ENCODE measurements at places on chromosomes 7 and 10. TPM values are rescaled to one million over a fixed set of nuclear protein-coding genes. Genes with fewer than 3 reads are reported as not detected.

ECHDC3 gene
- total RNA-seq: 30.8 TPM

TCF7L2 gene
- 7.7 TPM for total RNA-seq

RNF32 gene
- total RNA-seq: 0.96 TPM

GPR146 gene
- total RNA-seq: 0.17 TPM

SPDYE2B gene
- total RNA-seq: not detected

CTAGE15 gene
- total RNA-seq: 2.7 TPM

IDI2 gene
- not detected for total RNA-seq

CNNM1 gene
- total RNA-seq: 2.0 TPM

ADAM22 gene
- not detected for total RNA-seq

C7orf33 gene
- total RNA-seq: not detected

ERLIN1 gene
- total RNA-seq: 44.3 TPM

IGFBP3 gene
- 1.2 TPM for total RNA-seq

MMD2 gene
- total RNA-seq: not detected

CSTF2T gene
- 17.8 TPM for total RNA-seq

ZNF727 gene
- not detected for total RNA-seq

SPDYE9 gene
- not detected for total RNA-seq

MTERF1 gene
- 16.5 TPM for total RNA-seq

NPC1L1 gene
- total RNA-seq: not detected

ZNF107 gene
- 4.6 TPM for total RNA-seq

UBE2D1 gene
- total RNA-seq: 15.5 TPM

MGMT gene
- 22.2 TPM for total RNA-seq

SUV39H2 gene
- 17.2 TPM for total RNA-seq

TLX1 gene
- total RNA-seq: not detected

RPP38 gene
- 13.0 TPM for total RNA-seq

CLRN3 gene
- not detected for total RNA-seq

ITIH5 gene
- total RNA-seq: not detected

HSPA12A gene
- total RNA-seq: 10.8 TPM

MMP21 gene
- not detected for total RNA-seq

PAPSS2 gene
- total RNA-seq: 3.8 TPM

ADAMTS14 gene
- 0.35 TPM for total RNA-seq

TFAM gene
- total RNA-seq: 36.6 TPM

RBM33 gene
- 22.2 TPM for total RNA-seq

TMEM213 gene
- total RNA-seq: not detected

IL6 gene
- total RNA-seq: not detected

GNAT3 gene
- not detected for total RNA-seq

GPR37 gene
- 1.2 TPM for total RNA-seq

ACBD5 gene
- 21.5 TPM for total RNA-seq

BTBD16 gene
- total RNA-seq: not detected

PNLIP gene
- not detected for total RNA-seq

PTPRE gene
- 44.2 TPM for total RNA-seq

CAMK2B gene
- 0.35 TPM for total RNA-seq

DNAH11 gene
- 0.17 TPM for total RNA-seq

PLAC9 gene
- 0.50 TPM for total RNA-seq
